ENCODE measurements at places on chromosomes 2 and 18. TPM values are rescaled to one million over a fixed set of nuclear protein-coding genes. Genes with fewer than 3 reads are reported as not detected.
A peak's percentile ranks its signal among the peaks of the same experiment; 100 is the strongest.

GRCh38 chr2:168155680-168156079 is 91.7 kb downstream of the STK39 start:
- no peak for DNase-seq
- H3K27me3 ChIP-seq: no peaks in the 10 kb centered on the region
- no peak overlapping the region for H3K27ac ChIP-seq
- H3K36me3 ChIP-seq: no peaks in the 10 kb centered on the region
- no peaks in the 10 kb centered on the region for H3K4me1 ChIP-seq
- no peak overlapping the region for H3K4me3 ChIP-seq

PFN4 gene
- 0.35 TPM for total RNA-seq

WDR7 gene
- 20.5 TPM for total RNA-seq

DNA sequence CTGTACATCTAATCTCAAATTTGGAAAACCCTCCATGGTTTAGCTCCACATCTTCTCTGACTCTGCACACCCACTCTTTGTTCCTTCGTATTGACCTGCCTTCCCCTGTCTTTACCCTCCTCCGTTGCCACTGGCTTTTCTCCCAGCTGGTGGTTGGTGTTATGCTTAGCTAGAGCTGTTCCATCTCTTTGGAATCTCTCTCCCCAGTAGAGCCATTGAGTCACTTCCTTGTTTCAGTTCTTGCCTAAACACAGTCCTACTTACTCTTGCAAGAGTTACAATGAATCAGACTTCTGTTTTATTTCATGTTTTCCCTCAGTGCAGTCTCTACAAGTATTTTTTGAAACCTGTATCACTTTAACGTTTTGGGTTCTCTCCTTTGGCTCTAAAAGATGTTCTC is 263.9 kb downstream of the LTBP1 start:
- DNase-seq: no peak
- H3K36me3 ChIP-seq: no peaks in the 10 kb centered on the region
- H3K27ac ChIP-seq: no peak overlapping the region
- no peaks in the 10 kb centered on the region for H3K27me3 ChIP-seq

SCYGR2 gene
- not detected for total RNA-seq

- H3K27ac ChIP-seq: no peak overlapping the region
- DNase-seq: no peak
- H3K36me3 ChIP-seq: no peaks in the 10 kb centered on the region
These were observed 1.2 kb downstream of the EPB41L3 start for GRCh38 chr18:5542515-5543035.

- H3K4me1 ChIP-seq: no peaks in the 10 kb centered on the region
- H3K36me3 ChIP-seq: no peaks in the 10 kb centered on the region
These were observed 89.0 kb downstream of the GALNT14 start for GRCh38 chr2:31049264-31049663.

GRCh38 chr18:35337286-35337685 is 6.9 kb downstream of the ZNF24 start:
- peaks cover 63% of the 10 kb centered on the region for H3K36me3 ChIP-seq
- no peak for DNase-seq
- no peak overlapping the region for H3K4me3 ChIP-seq
- H3K4me1 ChIP-seq: peaks cover 16% of the 10 kb centered on the region
- no peak overlapping the region for H3K27ac ChIP-seq
- no peaks in the 10 kb centered on the region for H3K27me3 ChIP-seq

GRCh38 chr2:218398437-218399390 is 954 bp upstream of the CTDSP1 start:
- no peaks in the 10 kb centered on the region for H3K27me3 ChIP-seq
- H3K4me3 ChIP-seq: peak overlapping the region; percentile 93
- H3K4me1 ChIP-seq: peaks cover 51% of the 10 kb centered on the region
- peak; percentile 74 for DNase-seq
- peak overlapping the region; percentile 92 for H3K27ac ChIP-seq

COLEC12 gene
- 0.04 TPM for total RNA-seq

DNA sequence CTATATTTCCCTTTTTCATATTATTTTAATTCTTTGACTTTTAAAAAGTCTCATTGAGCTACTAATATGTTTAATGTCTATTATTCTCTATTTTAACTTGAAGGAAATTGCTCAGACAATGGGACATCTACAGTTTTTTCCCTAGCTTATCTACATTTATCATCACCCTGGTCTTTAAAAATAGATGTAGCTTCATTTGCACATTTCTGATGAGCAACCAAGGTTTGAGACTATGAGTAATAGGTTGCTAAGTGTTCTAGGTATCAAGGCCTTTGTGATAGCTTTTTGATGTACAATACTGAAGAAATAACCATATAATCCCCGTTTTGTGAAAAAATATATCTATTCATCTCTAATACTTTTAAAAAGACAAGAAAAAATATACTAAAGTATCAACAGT is 47.0 kb downstream of the STAT4 start:
- H3K27me3 ChIP-seq: no peaks in the 10 kb centered on the region
- no peak overlapping the region for H3K4me3 ChIP-seq
- H3K4me1 ChIP-seq: peaks cover 4% of the 10 kb centered on the region
- DNase-seq: no peak

DNA sequence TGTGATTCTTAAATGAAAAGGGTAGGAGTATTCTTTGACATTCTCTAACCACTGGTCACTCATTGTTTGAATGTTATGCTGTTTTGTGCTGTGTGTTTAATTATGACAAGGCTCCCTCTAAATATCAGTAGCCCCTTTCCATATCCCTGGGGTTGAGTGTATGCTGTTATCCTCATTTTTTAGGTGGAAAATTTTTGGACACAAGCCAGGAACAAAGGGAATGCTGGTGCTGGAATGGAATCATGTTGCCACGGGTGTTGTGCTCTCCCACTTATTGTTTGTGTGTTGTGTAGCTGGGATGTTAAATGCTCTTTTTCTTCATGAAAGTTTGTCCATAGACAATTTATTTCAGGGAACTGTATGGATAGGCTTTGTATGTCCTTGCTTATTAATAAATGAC is 43.3 kb downstream of the ZNF532 start:
- no peak overlapping the region for H3K4me3 ChIP-seq
- H3K4me1 ChIP-seq: no peaks in the 10 kb centered on the region
- no peaks in the 10 kb centered on the region for H3K27me3 ChIP-seq
- H3K27ac ChIP-seq: no peak overlapping the region
- no peaks in the 10 kb centered on the region for H3K36me3 ChIP-seq

DNA sequence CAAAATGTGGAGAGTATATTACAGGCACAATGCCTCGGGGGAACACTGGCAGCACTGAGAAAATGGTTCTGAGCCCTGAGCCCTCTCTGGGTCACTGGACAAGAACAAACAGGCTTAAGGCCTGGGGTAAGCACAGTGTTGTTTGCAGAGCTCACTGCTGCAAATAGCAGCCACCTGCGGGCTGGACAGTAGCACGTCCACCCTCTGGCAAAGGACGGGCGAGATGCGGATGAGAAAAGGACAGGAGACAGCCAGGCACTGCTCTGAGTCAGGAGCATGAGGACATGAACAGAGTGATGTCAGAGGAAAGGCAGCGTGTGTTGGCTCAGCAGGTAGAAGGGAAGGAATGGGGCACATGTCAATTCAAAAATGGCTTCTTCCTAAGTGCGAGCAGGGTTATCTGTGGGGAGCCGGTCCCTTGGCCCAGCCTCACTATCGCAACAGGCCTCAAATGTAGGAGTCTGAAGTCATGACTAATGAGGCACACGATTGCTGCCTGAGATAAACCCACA is 25.9 kb upstream of the NEB start:
- DNase-seq: no peak
- H3K4me1 ChIP-seq: no peaks in the 10 kb centered on the region
- H3K27ac ChIP-seq: no peak overlapping the region
- no peak overlapping the region for H3K4me3 ChIP-seq
- no peaks in the 10 kb centered on the region for H3K27me3 ChIP-seq
- no peaks in the 10 kb centered on the region for H3K36me3 ChIP-seq

- DNase-seq: no peak
- H3K27me3 ChIP-seq: no peaks in the 10 kb centered on the region
- H3K27ac ChIP-seq: no peak overlapping the region
- no peaks in the 10 kb centered on the region for H3K4me1 ChIP-seq
- H3K36me3 ChIP-seq: no peaks in the 10 kb centered on the region
- no peak overlapping the region for H3K4me3 ChIP-seq
These were observed 1.7 kb upstream of the NETO1 start for GRCh38 chr18:72869226-72870185.
